Kidney epithelial cell (primary cell): ENCODE measurements at places on chromosomes 13 and 19.

GRCh38 chr19:15562861-15563260, 52.2 kb upstream of the CYP4F8 start:
- no peak for DNase-seq

GRCh38 chr13:33289966-33290365, 4.4 kb upstream of the STARD13 start:
- no peak for DNase-seq

DNA sequence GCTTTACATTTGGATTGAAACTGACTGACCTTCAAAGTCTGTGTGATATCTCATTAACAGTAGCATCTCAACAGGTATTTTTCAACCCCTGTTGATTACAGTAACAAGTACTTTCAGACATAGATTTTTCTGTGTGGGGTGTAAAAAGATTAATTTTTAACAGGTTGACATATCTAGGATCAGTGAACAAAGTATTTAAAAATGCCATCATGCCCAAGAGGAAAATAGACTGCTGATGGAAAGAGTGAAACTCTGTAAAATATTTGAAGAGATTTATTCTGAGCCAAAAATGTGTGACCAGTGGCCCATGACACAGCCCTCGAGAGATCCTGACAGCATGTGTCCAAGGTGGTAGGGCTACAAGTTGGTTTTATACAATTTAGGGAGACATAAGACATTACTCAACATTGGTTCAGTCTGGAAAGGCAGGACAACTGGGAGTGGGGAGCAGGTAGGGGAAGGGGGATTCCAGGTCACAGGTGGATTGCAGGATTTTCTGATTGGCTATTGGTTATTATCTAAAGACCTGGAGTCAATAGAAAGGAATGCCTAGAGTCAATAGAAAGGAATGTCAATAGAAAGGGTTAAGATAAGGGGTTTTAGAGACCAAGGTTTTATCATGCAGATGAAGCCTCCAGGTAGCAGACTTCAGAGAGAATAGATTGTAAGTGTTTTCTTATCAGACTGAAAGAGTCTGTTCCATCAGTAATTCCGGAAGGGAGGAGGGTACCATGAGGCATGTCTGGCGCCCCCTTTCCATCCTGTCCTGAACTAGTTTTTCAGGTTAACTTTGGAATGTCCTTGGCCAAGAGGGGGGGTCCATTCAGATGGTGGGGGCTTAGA, 29.1 kb downstream of the TNFRSF19 start:
- DNase-seq, result no peak

GRCh38 chr19:9431475-9431874, 3.9 kb downstream of the ZNF266 start:
- DNase-seq, result no peak

DNA sequence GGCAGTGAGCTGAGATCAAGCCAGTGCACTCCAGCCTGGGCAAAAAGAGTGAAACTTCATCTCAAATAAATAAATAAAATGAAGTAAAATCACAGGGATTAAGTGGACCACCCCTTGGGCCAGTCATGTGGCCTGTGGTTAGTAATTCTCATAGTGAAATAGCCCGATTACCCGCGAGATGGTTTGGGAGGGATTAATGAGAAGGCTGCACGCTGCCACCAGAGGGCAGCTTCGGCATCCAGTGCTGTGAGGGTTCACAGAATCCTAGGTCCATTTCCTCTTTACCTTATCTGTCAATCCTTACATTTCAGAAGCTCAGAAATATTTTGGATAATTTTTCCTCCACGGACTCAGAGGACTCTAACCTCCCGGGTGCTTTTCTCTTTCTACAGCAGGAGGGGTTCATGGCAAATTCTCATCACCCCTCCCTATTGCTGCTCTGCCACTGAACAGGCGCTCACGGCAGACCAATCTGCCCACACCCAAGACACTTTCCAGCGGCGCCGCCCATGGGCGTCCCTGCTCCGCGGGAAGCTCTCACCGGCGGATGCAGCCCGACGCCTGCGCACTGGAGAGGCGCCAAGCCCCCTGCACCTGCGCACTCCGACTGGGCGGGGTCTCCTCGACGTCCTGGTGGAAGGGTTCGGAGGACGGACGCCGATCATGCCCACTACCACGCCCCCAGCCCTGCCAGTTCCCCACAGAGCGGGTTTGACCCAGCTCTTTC, 11.0 kb downstream of the ZNF835 start:
- DNase-seq, result no peak

DNA sequence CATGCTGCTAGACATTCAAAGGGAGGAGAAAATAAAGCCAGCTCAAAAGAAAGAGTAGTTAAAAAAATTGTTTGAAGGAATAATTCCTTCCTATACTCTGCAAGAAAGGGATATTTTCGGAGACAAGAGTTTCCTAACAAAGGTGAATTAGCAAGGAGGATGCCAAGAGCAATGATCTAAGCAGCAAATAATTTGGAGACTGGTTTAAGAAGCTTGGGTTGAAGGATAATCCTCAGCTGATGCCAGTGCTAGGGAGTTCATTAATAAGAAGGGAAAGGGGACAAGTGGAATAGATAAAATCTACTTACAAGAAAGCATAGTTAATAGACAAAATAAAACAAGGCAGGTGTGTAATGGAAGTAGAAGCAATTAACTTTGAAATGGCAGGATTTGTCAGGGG, 372.3 kb downstream of the NDFIP2 start:
- no peak for DNase-seq

- no peak for DNase-seq
These were observed 312.4 kb downstream of the SHISA2 start for GRCh38 chr13:25739376-25739775.

GRCh38 chr19:33266974-33267484, 35.3 kb downstream of the CEBPA start:
- DNase-seq, result no peak

GRCh38 chr13:107803822-107804495, 411.4 kb downstream of the LIG4 start:
- DNase-seq, result peak; percentile 52

DNA sequence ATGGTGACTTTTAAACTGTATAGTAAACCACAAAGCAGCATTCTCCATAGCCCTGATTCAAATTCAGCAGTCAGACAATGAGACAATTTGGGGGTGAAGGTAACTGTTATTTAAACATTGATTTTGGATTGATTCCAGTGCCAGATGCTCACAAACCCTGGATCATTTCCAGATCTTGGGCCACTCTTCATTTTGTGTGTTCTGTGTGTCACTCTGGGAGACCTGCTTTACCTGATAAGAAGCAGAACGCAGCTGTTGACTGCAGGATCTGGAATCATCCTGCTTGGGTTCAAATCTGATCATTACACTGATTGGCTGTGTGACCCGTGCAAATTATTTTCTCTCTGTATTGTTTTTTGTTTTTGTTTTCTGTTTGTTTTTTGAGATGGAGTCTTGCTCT, 4.0 kb upstream of the PCDH8 start:
- DNase-seq, result no peak

GRCh38 chr13:67769063-67769986, 539.2 kb upstream of the PCDH9 start:
- no peak for DNase-seq

GRCh38 chr19:17504030-17504429, 7.4 kb upstream of the PGLS start:
- no peak for DNase-seq

GRCh38 chr13:77980592-77980991, 62.0 kb upstream of the EDNRB start:
- DNase-seq, result peak; percentile 14

DNA sequence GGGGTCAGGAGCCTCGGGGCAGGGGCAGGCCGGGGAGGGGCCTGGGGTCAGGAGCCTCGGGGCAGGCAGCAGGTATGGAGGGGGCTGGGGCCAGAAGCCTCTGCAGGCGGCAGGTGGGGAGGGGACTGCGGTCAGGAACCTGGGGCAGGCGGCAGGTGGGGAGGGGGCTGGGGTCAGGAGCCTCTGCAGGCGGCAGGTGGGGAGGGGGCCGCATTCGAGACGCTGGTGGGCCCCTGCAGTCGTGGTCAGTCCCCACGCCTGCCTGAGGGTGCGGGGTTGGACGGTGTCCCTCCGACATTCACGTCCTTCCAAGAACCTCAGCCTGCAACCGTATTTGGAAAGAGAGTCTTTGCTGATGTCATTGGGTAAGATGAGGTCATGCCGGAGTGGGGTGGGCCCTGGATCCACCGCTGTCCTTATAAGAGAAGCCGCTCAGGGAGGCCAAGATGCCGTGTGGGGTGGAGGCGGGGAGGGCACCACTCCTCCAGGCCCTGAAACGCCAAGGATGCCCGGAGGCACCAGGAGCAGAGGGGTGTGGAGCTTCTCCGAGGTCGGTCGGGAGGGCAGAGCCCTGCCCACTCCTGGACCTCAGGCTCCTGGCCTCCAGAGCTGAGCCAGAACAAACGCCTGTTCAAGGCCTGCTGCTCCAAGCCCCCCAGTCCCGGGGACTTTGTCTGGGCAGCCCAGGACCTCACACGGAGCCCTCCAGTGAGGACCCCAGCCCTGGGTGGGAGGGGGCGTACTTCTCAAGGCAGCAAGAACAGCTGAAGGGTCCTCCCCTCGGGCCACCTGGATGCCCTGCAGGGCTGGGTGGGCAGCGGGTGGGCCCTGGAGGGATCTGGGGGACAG, 30.1 kb downstream of the PIP5K1C start:
- peak; percentile 34 for DNase-seq

DNA sequence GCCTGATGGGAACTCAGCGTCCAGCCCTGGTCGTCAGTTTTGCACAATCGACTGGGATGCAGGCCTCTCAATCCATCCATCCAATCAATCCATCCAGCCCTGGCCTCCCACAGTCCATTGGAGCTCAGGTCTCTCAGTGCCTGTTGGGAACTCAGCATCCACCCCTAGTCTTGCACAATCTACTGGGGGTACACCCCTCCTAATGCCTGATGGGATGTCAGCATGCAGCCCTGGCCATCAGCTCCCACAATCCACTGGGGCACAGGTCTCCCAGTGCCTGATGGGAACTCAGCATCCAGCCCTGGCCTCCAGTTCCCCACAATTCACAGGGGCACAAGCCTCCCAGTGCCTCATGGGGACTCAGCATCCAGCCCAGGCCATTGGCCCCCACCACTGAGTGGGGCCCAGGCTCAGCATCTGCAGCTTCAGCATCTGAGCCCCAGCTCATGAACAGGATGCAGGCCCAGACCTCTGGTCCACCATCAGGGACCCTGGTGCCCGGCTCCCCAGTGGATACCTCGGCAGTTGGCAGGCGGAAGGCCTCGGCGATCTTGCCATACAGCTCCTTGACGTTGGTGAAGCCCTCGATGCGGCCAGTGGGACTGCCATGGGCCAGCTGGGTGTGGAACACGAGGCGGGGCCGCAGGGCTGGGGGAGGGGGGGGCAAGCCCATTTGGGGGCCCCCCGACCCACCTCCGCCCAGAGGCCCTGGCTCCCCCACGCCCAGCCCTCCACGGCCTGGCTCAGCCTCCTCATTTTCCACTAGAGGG, 7.2 kb upstream of the PTGER1 start:
- no peak for DNase-seq

DNA sequence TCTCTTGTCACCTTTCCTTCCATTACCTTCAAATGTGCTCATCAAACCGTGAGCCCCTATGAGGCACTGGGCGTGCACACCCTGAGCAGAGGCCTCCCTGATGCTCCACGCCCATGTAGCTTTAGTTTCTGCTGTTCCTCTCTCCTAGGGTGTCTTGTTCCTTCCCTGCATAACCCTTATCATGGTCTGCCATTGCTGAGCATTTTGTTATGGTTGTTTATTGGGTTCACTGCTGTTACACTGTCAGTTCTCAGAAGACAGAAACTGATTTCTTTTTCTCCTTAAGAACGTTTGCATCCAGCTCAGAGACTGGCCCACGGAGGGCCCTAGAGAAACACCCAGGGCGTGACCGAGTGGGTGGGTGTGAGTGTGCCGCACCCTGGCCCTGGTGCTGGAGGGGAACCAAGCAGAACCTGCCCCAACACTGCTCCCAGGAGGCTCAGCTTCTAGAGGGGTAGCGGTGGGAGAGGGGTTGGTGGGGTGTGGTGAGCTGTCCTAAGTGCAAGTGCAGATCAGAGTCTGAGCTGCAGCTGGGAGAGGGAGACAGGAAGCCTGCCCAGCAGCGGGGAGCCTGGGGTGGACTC, 61.4 kb upstream of the URI1 start:
- DNase-seq, result no peak

- no peak for DNase-seq
These were observed 20.1 kb downstream of the N4BP2L1 start for GRCh38 chr13:32407854-32408253.

DNA sequence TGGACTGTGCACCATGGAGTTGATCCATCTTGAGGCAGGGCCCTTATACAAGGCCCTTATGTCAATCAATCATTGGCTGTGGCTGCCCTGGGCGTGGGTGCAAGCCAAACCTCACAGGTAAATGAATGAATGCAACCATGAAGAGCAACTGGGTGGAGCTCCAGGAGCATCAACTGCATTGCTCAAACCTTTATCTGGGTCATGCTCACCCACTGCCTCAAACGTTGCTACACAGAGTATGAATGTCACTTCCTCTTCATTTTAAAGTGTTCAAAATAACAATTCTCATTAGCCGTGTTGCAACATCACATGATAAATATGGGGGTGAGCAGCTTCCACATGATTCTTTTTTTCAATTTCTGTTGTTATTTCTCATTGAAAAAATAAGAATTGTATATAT, 6.4 kb upstream of the ZNF333 start:
- no peak for DNase-seq

GRCh38 chr13:113460064-113460555, 6.8 kb upstream of the ADPRHL1 start:
- no peak for DNase-seq

DNA sequence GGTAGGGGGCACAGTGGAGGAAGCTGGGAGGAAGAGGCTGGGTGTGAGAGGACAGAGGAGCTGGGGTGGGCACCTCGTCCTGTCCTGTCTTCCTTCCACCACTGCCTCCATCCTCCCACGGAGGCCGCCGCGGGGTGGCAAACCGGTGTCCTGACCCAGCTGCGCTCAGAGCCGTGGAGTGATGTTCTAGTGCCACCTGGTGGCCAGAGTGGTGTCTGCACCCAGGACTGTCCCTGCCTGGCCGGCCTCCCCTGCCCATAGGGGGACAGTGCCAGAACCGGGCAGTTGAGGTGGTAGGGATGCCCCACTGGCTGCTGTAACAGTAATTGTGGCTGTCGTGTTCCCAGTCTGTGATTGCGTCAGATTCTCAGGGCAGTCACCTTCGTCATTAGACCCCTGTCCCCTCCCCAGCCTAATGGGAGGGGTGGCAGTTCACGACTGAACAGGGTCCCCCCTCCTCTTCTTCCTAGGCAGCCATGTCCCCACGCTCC, 11.1 kb upstream of the ARRDC2 start:
- no peak for DNase-seq

DNA sequence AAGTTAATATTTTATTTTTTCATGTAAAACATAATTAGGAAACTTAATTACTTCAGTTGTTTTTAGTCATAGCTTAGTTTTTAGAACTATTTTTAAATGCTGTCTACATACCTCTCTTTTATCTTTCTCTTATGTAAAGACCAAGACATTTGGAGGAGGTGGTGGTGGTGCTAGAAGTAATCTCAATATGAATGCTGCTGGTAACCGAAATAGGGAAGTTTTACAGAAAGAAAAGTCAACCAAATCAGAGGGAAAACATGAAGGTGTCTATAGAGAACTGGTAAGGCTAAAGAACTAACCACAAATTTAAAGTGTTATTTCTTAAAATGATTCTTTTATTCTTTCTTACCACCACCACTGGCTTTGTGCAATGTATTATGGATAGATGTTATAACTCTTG, 97.3 kb downstream of the TDRD3 start:
- no peak for DNase-seq
